ENCODE measurements at places on chromosomes 12 and 14.

GRCh38 chr14:34093883-34094282 lies 143.0 kb upstream of the EGLN3 start:
- no peak for DNase-seq

DNA sequence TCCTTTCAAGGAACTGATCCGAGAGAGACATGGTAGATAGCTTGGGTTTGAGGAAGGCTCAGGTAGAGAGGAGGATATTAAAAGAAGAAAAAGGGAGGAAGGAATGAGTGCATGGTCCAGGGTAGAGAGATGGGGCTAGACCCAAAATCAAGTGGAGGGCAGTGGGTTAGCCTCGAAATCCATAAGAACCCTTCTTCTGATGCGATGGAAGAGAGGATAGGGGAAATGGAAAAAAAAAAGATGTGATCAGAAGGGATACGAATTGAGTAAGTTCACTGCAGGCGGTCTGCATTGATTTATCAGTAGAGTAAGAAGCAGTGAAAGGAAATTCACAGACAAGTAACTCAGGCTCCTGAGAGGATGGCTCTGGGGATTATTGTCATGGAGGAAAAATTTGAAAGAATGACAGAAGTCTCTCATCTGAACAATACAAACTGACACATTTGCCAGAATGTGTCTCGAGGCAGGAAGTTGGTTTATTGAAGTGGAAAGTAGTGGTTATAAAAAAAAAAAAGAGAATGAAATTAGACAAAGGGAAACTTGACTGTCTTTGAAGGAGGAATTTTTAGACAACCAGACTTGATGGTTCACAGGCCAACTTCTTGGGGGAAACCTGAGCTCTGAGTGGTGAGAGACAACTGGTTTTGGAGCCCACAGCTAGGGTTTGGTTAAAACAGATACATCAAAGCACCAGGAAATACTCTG lies 10.2 kb downstream of the PPFIBP1 start:
- DNase-seq = peak; percentile 50

- DNase-seq = no peak
These were observed 295.1 kb downstream of the GRIN2B start for GRCh38 chr12:13686260-13686659.

GRCh38 chr14:49870908-49871307 lies 18.3 kb upstream of the NEMF start:
- DNase-seq = no peak

DNA sequence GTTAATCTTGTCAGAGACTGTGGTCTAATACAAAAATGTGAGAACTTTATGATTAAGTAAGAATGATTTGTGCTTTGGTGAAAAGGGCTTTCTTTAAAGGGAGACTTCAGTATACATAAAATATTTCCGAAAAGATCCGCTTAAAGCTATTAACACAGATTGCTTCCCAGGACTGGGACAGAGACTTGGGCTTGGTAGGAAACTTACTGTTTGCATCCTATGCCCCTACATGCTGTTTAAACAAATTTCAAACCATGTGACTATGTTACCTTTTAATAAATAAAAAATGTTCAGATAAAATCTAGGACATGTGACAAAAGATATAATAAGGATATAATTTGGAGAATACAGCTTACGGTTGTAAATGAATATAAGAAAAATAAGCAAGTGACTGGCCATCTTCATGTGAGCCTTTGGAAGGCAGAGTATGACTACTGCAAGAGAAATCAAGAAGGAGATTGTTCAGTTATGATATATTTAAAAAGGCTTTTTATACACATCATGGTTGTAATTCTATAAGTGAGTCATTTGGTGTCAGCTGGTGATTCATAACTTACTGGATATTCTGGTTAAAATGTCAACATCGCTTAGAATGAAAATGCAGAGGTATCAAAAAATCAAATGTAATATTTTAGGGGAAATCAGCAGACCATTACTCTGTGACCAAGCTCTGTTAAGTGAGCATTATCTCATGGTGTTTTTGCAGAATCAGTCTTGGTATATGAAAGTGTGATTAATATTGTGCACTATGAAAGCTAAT lies 234.7 kb upstream of the E2F7 start:
- DNase-seq = no peak

- DNase-seq = no peak
These were observed 88.1 kb upstream of the CPSF6 start for GRCh38 chr12:69151254-69151764.

DNA sequence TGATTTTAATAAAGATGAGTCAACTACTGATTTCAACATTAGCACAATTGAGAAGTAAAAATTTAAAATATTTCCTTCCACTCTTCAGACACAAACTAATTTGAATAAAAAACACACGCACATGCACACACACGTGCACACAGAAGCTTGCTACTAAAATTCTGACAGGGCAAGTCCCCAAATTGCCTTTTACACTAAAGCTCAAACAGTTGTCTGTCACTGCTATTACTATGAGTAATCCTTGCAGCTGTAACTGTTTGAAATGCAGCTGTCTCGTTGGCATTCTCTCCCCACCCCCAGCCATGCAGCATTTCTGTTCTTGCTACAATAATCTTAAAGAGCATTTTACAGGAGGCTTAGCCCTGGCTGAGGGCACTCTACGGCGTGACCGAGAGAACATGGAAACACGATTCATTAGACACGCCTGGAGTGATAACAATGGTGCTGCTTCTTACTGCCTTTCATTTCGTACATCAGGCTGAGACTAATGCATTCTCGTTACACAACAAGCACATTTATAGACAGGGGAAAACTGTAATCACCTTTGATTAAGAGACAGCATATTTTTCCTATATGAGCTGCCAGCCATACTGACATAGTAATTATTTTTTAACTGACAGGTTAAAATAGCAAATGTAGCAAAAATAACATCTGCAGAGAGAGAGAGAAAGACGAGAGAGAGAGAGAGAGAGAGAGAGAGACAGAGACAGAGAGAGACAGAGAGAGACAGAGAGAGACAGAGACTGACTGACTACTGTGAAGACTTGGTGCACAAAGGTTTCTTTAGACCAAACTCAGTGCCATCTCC lies 153.8 kb downstream of the MED13L start:
- DNase-seq = peak; percentile 73

DNA sequence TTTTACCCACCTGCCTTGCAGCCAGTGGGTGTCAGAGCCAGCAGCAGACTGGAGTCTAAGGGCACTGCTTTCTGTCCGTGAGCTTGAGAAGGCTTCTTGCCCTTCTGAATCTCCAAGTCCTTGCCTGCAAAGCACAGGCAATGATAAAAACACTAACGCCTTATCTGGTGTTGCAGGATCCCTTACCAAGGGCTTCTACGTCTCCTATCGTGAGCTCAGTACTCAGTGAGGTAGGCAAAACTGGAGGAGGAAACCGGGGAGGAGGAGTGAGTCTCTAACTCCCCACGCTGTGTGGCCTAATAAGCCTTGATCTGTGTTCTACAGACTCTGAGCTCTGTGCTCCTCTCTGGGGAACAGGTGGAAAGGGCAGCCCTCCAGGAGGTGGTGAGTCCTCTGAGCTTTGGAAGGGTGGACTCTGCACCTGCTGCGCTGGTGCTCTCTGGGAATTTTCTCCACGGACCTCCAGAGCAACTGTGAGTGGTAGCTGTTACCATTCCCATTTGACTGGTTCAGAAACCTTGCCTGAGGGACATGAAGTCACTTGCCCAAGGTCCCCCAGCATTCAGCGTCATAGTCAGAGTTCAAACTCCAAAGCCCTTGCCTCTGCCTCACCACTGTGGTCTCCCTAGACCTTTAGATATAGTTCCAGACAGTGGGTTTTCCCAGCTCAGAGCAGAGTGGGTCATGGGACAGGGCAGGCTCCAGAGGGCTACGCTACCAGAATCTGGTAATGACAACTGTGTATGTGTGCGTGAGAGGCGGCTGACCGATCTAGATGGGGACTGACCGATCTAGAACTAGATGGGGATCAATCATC lies 7.0 kb upstream of the MARK3 start:
- no peak for DNase-seq

DNA sequence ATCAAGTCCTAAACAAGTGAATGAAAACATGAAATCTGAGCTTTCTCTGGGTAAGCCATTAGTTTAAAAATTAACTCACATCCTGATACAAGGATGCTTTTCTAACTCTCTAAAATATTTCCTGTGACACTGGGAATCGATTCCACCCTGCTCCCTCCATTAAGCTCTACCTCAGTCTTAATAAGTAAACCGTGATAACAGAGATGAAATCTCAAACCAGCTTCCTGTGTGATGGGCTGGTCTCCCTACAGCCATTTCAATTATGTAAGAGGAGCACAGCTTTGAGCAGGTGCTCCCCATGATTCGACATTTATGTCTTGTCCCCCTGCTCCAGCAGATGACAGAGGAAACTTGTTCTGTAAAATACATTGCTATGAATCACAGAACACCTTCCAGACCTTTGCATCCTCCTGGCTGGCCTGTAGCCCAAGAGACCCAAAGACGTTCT lies 59.0 kb downstream of the GAS2L3 start:
- DNase-seq = no peak

- DNase-seq = no peak
These were observed 613.0 kb downstream of the RPS29 start for GRCh38 chr14:48973151-48973550.

- no peak for DNase-seq
These were observed 52.6 kb downstream of the HECTD1 start for GRCh38 chr14:31154956-31155355.

DNA sequence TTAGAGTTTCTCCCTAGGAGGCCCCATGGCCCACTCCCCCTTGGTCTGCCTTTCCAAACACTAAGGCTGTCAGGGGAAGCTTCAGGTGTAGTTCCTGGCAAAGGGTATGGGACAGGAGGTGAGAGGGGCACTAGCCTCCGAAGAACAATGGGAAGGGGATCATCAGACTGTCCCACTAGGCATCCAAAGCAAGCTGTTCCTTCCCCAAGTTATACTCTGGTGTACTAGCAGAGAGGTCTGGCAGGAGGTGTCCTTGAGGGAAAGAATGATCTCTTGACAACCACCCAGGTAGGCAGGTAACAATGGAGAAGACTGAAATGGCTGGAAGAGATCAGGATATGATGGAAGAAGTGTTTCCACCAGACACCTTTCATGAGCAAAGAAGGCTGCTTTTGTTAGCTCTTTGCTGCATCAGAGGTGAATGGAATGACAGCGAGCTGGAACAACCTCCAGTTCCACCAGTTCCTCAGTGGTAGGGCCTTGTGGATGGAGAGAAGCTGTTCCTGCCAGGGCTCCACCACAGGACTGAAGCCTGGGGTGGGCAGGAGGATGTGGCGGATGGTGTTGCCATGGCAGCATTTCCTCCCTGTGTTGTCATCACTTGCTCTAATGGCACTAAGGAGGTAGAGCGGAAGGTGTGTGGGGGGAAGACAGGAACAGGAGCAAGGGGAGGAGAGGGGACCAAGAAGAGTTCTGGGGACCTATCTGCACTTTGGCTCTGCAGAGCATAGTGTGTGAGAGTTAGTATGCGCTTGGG lies 2.3 kb upstream of the AGAP2 start:
- DNase-seq = peak; percentile 86

DNA sequence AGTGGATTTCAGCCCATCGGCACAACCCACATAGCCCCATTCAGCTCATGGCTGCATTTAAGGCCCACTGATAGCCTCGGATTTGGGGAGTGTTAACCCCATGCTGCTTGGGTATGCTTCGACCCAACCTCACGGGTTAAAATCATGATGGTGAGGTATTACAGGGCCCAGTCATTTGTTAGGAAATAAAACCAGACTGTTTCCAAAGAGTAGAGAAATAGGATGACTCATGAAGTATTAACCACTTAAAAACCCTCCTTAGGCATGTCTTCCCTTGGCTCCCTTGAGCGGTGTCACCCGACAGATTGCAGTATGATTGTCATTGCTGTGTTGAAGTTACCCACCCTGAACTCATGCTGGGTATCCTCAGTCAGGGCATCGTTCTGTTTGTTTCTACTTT lies 289.1 kb downstream of the CACNA1C start:
- DNase-seq = no peak

- DNase-seq = no peak
These were observed 55.5 kb downstream of the TTC7B start for GRCh38 chr14:90760591-90761316.

DNA sequence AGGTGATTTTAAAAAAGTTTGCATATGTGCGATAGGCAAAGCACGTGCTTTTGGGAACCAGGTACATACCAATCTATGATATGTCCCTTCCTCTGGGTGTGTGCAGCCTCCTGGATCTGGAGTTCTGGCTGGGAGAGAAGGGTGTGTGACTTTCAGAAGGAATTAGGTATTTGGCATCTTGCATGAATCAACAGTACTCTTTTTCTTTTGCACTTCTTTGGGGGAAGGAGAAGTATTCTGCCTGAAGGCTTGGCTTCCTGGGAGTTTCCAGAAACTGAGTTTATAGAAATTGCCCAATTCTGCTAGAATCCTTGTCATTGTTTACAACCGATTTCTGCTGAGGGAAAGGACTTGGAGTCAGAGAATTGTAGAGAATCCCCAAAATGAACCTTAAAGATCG lies 2.9 kb upstream of the CLMN start:
- DNase-seq = no peak

- no peak for DNase-seq
These were observed 92.1 kb upstream of the BMP4 start for GRCh38 chr14:54048736-54049135.

DNA sequence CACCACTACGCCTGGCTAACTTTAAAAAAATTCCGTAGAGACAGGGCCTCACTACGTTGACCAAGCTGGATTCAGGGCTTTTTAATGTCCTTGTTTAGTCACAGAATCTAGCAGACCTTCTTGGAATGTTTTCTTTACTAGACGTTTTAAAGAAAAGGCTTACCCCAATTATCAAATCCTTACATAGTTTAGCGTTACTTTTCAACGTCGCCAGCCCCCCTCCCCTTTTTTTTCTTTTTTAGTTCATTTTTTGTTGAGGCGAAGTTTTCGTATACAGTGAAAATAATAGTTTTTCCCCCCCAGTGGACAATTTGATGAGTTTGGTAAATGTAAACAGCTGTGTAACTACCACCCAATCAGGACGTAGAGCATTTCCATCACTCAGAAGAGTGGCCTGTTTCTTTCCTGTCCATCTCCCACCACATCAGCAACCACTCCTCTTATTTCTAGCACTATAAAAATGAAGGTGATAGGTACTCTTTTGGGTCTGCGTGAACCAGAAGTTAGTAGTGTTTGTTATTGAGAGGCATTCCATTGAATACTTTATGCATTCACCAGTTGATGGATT lies 753 bp upstream of the DLGAP5 start:
- DNase-seq = no peak

DNA sequence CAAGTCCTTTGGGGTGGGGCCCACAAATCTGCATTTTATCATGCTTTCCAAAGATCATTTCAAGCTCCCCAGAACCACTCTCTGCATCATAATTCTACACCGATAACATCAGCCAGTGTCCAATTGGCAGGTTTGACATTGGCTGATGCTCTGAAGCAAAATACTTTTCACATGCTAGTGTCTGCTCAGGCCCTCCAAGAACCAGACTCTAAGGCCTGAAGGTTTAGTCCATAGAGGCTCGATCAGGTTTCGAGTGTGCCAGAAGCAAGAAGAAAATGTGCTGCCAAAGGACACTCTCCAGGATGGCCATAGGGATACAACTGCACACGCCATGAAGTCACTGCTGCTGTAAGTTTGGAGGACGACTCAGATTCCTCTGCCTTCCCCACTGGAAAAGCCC lies 280.3 kb downstream of the KSR2 start:
- DNase-seq = no peak

GRCh38 chr14:99064262-99064954 lies 207.6 kb downstream of the BCL11B start:
- DNase-seq = no peak
